ENCODE measurements at places on chromosomes 2 and 18. TPM values are rescaled to one million over a fixed set of nuclear protein-coding genes. Genes with fewer than 3 reads are reported as not detected.

GRCh38 chr2:97673915-97674283 is 4.4 kb downstream of the C2orf92 start:
- peak overlapping the region; percentile 96 for H3K27ac ChIP-seq
- peaks cover 10% of the 10 kb centered on the region for H3K36me3 ChIP-seq
- H3K4me3 ChIP-seq: peak overlapping the region; percentile 60
- no peaks in the 10 kb centered on the region for H3K27me3 ChIP-seq
- no peak for DNase-seq
- H3K4me1 ChIP-seq: peaks cover 35% of the 10 kb centered on the region

GRCh38 chr2:221103930-221104329 is 468.2 kb downstream of the EPHA4 start:
- no peaks in the 10 kb centered on the region for H3K36me3 ChIP-seq
- no peak for DNase-seq
- no peaks in the 10 kb centered on the region for H3K27me3 ChIP-seq
- no peak overlapping the region for H3K4me3 ChIP-seq
- no peak overlapping the region for H3K27ac ChIP-seq

- H3K4me1 ChIP-seq: no peaks in the 10 kb centered on the region
- no peak overlapping the region for H3K27ac ChIP-seq
- H3K36me3 ChIP-seq: no peaks in the 10 kb centered on the region
- no peak overlapping the region for H3K4me3 ChIP-seq
- DNase-seq: no peak
- peaks cover 10% of the 10 kb centered on the region for H3K27me3 ChIP-seq
Observed at GRCh38 chr2:109081374-109081773, 47.6 kb upstream of the SH3RF3 start.

DNA sequence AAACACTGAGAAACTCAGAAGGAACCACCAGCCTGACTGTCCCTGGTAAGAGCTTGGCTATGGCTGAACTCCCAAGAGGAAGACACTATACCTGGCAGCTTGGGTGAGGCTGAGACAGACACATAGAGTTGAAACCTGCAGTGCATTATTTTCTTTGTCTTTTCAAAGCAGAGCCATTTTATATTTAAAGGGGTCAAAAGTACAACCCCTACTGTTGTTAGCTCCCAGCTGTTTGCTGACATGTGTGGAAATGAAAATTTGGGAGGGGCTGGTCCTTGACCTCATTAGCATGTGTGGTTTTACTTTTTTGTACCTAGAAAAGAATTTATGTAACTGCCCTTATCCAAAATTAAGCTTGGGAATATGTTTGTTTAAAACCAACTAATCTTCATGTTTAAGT is 309.0 kb downstream of the RPRM start:
- H3K36me3 ChIP-seq: no peaks in the 10 kb centered on the region
- no peaks in the 10 kb centered on the region for H3K27me3 ChIP-seq
- no peaks in the 10 kb centered on the region for H3K4me1 ChIP-seq
- H3K4me3 ChIP-seq: no peak overlapping the region

DNA sequence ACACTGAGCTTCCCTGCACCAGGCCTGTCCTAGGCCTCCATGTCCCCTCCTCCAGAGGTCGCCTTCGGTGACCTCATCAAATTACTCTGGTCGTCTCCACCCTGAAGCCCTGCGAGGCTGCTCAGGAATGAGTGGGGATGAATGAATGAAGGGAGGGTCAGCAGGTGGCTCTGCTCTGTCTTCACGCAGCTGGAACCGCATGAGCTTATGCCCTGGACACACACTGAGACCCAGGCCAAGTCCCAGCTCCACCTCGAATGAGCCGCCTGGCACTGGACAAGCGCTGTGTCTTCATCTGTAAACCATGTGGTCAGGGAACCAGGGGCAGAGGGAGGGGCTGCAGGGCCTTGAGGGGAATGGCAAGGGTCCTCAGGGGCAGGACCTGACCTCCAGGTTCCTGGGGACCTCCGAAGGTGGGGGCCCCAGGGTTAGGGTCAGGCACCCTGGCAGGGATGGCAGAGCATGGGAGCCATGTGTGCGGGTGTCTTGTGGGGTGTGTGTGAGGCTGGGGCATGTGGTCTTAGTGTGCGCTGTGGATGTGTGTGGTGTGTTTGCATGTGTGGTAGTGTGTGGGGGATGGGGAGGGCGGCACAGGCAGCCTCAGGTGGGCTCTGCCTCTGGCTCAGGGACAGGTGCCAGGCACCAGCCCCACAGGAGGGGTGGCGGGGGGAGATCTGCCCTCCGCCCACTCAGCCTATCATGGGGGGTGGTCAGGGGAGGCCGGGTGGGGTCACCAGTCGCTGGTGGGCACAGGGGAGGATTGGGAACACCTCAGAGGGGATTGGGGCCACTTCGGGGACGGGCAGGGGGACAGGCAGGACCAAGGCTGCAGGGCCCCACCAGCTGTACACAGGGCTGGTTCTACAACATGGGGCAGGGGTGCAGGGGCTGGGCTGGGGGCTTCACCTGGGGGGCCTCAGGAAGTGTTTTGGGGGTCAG is 13.9 kb downstream of the ODC1 start:
- no peak for DNase-seq
- H3K36me3 ChIP-seq: peaks cover 9% of the 10 kb centered on the region
- H3K4me1 ChIP-seq: peaks cover 12% of the 10 kb centered on the region
- H3K27me3 ChIP-seq: peaks cover 4% of the 10 kb centered on the region
- no peak overlapping the region for H3K27ac ChIP-seq

- no peaks in the 10 kb centered on the region for H3K4me1 ChIP-seq
- no peak overlapping the region for H3K4me3 ChIP-seq
- no peaks in the 10 kb centered on the region for H3K36me3 ChIP-seq
Observed at GRCh38 chr2:109185338-109185737, 56.3 kb downstream of the SH3RF3 start.

- no peaks in the 10 kb centered on the region for H3K27me3 ChIP-seq
- no peaks in the 10 kb centered on the region for H3K36me3 ChIP-seq
- no peak overlapping the region for H3K4me3 ChIP-seq
- no peak overlapping the region for H3K27ac ChIP-seq
- no peaks in the 10 kb centered on the region for H3K4me1 ChIP-seq
Observed at GRCh38 chr2:199818026-199818425, 33.0 kb downstream of the FTCDNL1 start.

- no peak overlapping the region for H3K27ac ChIP-seq
- H3K4me1 ChIP-seq: peaks cover 10% of the 10 kb centered on the region
- H3K27me3 ChIP-seq: no peaks in the 10 kb centered on the region
- no peak overlapping the region for H3K4me3 ChIP-seq
Observed at GRCh38 chr2:134362740-134363139, 108.9 kb downstream of the MGAT5 start.

DNA sequence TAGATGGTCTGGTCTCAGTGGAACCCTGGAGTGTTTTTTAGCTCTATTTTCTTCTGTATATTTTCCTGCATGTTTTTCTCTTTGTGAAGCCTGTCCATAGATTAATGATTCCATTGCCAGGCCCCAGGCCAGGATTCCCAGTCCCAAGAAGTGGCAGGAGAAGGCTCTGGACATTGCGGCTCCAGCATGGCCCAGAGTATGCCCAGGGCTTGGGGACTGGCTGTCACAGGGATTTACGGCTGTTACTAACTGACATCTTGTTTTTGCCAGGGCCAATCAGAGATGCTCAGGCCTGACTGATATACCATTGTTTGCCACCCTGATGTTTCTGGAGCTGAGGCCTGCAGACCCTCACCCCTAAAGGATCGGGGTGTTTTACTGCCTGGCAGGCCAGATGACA is 59.0 kb downstream of the PRKCE start:
- no peak overlapping the region for H3K27ac ChIP-seq
- H3K4me1 ChIP-seq: no peaks in the 10 kb centered on the region
- no peak for DNase-seq
- H3K36me3 ChIP-seq: peaks cover 9% of the 10 kb centered on the region
- H3K27me3 ChIP-seq: no peaks in the 10 kb centered on the region
- no peak overlapping the region for H3K4me3 ChIP-seq

The CACNB4 gene
- total RNA-seq: 0.31 TPM

The SIGLEC15 gene
- not detected for total RNA-seq

The ELAC1 gene
- total RNA-seq: 6.8 TPM

The CNTNAP5 gene
- total RNA-seq: not detected

The MC5R gene
- not detected for total RNA-seq

The CCT7 gene
- total RNA-seq: 696 TPM

The LYG2 gene
- not detected for total RNA-seq

All from activated CD4-positive, alpha-beta T cell treated with anti-CD3 and anti-CD28 coated beads, Interleukin-2, amount 10 ng/mL, durations not matched to agents 24 days and 14 days (primary cell).